ENCODE measurements at places on chromosomes 7 and 10.

- no peak overlapping the region for H3K4me3 ChIP-seq
- H3K36me3 ChIP-seq = no peaks in the 10 kb centered on the region
- no peaks in the 10 kb centered on the region for H3K27me3 ChIP-seq
- DNase-seq = no peak
- no peak overlapping the region for H3K27ac ChIP-seq
- H3K4me1 ChIP-seq = no peaks in the 10 kb centered on the region
Measured at GRCh38 chr10:110540031-110540430, 27.5 kb upstream of the SMC3 start.

DNA sequence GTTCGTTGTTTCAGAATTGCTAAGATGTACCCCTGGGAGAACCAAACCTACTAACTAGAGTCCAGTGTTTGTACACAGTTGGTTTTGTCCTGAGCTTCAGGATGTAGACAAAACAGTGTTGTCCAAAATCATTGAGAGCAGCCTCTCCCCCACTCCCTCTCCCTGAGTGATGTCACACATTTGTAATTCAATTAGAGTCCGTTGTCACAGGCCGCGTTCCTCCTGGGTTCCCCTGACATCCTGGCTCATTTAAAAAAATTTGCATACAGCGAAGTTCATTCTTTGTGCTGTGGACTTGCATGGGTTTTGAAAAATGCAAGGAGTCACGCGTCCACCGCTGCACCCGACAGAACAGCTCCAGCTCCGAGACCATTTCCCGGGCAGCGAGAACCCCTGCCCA, 10.3 kb downstream of the GRIFIN start:
- no peaks in the 10 kb centered on the region for H3K36me3 ChIP-seq
- no peaks in the 10 kb centered on the region for H3K4me1 ChIP-seq
- no peak overlapping the region for H3K4me3 ChIP-seq
- no peak for DNase-seq
- H3K27me3 ChIP-seq = no peaks in the 10 kb centered on the region

DNA sequence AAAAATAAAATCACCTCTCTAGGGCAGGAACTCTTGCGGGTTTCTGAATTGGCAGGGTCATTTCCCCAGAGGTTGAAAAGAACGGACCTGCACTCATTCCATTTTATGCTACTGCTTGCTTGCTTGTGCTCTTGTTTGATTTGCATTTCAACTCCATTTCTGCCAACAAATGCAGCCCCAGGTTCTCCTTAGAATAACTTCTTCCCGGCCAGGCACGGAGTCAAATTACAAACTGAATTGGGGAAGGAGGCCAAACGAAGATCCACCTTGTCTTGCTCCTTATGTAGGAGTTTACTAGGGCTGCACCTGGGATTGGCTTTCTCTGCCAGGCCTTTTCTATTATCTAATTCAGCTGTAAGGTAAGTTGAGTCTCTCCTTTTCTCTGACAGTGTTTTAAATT, 79.6 kb downstream of the HGF start:
- peak overlapping the region; percentile 0 for H3K4me3 ChIP-seq
- DNase-seq = no peak
- H3K27me3 ChIP-seq = no peaks in the 10 kb centered on the region
- H3K27ac ChIP-seq = no peak overlapping the region
- peaks cover 9% of the 10 kb centered on the region for H3K4me1 ChIP-seq

- peaks cover 52% of the 10 kb centered on the region for H3K36me3 ChIP-seq
- H3K4me3 ChIP-seq = no peak overlapping the region
- peak overlapping the region; percentile 15 for H3K27ac ChIP-seq
Measured at GRCh38 chr7:30925117-30925516, 13.5 kb downstream of the AQP1 start.

- H3K4me3 ChIP-seq = no peak overlapping the region
- no peaks in the 10 kb centered on the region for H3K36me3 ChIP-seq
- no peaks in the 10 kb centered on the region for H3K27me3 ChIP-seq
- H3K4me1 ChIP-seq = no peaks in the 10 kb centered on the region
- DNase-seq = no peak
- no peak overlapping the region for H3K27ac ChIP-seq
Measured at GRCh38 chr7:128259131-128260061, 18.3 kb downstream of the LEP start.

GRCh38 chr7:88111140-88111743, 108.6 kb downstream of the SRI start:
- no peaks in the 10 kb centered on the region for H3K36me3 ChIP-seq
- H3K27ac ChIP-seq = no peak overlapping the region
- peaks cover 5% of the 10 kb centered on the region for H3K4me1 ChIP-seq
- no peak for DNase-seq
- no peak overlapping the region for H3K4me3 ChIP-seq
- no peaks in the 10 kb centered on the region for H3K27me3 ChIP-seq

Data from thoracic aorta (tissue), 2 donors.